ENCODE measurements at places on chromosomes 7 and 10.

DNA sequence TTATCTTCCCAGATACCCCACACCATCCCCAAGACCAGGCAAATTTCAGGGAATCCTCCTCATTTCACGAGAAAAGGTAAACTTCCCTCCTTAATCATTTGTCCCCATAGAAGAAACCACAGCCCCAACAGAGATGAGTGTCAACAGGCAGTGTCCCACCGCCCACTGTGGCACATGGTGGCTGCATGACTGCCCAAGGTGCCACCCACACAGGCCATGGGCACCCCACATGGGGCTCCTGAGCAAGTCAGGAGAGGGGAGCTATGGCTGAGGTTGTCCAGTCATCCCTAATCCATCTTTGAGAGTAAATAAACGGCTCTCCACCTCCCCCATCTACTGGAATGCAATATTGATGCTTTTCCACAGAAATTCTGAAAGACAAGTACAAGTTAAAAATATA lies 44.1 kb downstream of the ANTXRL start:
- DNase-seq = no peak

DNA sequence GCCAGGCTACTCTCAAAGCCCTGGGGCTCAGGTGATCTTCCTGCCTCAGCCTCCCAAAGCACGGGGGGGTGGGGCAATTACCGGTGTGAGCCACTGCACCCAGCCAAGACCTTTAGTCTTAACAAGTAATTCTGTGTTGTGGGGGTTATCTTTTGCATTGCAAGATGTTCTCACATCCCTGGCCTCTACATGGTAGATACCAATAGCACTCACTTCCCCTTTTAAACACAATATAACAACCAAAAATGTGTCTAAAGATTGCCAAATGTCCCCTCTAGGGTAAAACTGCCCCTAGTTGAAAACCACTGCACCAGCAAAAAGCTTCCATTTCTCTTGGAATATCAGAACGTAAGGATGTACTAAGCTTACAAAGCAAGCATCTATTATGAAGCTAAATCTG lies 225.0 kb downstream of the CTNNA3 start:
- no peak for DNase-seq

DNA sequence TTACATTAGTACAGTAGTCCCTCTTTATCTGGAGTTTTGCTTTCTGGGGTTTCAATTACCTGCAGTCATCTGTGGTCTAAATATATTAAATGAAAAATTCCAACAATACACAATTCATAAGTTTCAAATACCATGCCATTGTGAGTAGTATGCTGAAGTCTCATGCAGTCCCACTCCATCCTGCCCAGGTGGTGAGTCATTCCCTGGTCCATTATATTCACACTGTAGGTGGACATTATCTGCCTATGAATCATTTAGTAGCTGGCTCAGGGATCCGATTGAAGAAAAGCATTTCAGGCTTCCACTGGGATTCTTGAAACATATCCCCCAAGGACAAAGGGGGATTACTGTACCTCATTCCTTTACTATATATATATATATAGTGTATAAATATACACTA lies 298.2 kb upstream of the GALNT17 start:
- DNase-seq = no peak

DNA sequence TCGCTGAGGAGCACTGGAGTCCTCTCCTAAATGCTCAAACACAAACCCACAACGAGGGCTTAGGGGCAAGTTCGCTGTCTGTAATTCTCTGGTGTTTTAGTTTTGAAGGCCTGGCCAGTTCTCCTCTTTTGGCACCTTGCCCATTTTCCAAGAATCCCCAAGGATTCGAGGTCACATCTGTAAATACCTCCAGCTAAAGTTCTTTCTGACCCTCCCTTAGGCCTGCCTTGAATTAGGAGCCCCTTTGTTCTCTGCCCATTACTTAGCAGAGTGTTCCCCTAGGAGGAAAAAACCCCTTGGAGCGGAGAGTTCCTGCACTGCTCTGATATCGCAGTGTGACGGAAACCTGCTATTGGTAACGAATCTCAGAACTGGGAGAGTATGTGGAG lies 743 bp upstream of the PYROXD2 start:
- no peak for DNase-seq

GRCh38 chr10:47060356-47060755 lies 149.1 kb downstream of the PTPN20 start:
- DNase-seq = no peak

DNA sequence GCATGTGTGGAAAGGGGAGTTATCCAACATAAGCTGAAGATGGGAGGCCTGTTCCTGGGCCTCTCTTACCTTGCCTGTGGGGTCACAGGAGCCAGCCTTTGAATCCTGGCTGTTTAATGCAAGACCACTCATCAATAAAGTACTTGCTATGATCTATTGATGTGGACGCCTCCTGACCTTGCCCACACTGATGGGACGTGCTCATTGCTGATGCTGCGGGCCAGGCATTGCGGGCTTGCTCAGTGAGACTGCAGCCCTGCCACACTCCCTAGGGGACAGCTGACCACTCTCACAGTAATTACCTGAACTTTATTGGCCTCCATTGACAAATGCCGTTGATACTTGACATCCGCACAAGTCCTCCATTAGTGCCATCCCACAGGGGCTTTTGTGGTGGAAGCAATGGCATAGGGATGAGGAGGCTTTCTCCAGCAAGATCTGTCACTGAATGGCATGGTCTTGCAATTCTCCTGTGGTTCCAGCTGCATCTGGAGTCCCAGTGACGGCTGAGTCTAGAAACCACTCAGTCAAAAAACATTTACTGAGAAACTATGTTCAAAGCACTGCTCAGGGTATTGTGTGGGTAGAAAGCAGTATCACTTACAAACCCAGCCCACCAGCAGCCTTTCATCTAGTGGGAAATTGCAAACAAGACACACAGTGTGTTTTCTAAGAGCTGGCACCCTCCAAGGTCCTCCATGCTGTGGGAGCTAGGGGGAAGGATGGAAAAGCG lies 135.1 kb upstream of the YAE1 start:
- DNase-seq = no peak

- no peak for DNase-seq
These were observed 2.9 kb downstream of the IPMK start for GRCh38 chr10:58264780-58265179.

GRCh38 chr7:46143949-46144917 lies 223.2 kb upstream of the IGFBP3 start:
- no peak for DNase-seq

- no peak for DNase-seq
These were observed 162.2 kb downstream of the PFKFB3 start for GRCh38 chr10:6364893-6365292.

- DNase-seq = no peak
These were observed 59.9 kb downstream of the BMPER start for GRCh38 chr7:33965183-33965744.

GRCh38 chr10:73655990-73656298 lies at the start of gene SYNPO2L:
SYNPO2L (minus strand) TSS chr10:73656029; CDS start chr10:73655922, 107 bp downstream.
- DNase-seq = no peak

DNA sequence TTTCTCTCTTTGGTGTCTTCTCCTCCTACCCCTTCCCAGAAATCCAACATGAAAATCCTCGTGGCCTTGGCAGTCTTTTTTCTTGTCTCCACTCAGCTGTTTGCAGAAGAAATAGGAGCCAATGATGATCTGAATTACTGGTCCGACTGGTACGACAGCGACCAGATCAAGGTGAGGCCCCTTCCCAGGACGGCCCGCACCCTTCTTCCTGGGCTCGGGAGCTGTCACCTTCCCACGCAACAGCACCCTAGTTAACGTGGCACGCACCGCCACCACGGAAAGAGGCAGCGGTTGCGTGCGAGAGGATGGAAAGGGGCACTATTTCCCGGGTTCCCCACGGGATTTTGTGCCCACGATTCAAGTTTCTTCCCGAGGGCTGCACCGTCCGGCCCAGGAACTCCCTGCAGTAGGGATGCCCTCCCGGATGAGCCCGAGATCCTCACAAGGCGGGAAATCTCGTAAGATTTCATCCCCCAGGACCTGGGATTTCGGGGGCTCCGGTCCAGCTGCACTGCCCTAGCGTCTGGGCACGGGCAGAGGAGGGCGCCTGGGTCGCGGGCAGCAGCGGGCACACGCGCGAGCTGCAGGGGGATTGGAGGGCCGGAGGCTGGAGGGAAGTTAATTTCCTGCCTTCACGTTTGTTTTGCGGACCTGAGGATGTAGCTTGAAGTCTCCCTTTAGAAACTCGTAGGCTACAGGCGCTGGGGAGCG lies 834 bp downstream of the TAC1 start:
- no peak for DNase-seq

- DNase-seq = no peak
These were observed 872 bp downstream of the FAM131B start for GRCh38 chr7:143361552-143362130.

GRCh38 chr10:62007145-62007544 lies 105.6 kb downstream of the ARID5B start:
- DNase-seq = no peak

DNA sequence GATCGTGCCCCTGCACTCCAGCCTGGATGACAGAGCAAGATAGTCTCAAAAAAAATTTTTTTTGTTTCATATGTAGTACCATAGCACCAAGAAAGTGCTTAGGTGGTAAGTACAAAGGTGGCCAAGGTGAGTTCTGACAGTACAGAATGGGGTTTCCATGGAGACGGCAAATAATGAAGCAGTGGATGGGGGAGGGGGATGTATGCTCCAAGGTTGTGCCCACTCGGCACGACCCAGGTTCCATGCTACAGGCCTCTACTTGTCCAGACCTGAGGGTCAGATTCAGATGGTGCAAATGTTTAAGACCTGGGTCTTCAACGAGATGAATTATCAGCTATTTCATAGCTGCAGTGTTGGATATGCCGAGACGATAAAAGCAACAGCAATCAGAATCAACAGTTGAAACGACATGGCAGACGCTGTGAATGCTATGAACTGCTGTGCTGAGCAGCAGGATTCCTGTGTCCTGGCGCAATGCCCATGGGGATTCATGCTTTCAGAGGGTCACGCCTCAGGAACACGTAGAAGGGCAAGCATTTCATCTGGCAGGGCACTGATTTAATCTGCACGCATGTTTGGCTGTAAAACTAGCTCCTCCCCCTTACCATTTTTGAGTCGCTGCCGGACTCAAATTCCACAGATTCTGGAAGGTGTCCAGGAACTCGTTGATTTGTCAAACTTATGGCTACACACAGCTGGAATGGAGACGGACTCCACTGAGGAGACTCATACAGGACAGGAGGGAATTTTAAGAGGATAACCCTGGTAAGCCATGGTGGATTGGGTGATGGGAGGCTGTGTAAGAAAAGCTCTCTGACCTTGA lies 256.5 kb downstream of the FRMD4A start:
- DNase-seq = no peak

- no peak for DNase-seq
These were observed 1.5 kb downstream of the ITGB8 start for GRCh38 chr7:20331910-20332813.

DNA sequence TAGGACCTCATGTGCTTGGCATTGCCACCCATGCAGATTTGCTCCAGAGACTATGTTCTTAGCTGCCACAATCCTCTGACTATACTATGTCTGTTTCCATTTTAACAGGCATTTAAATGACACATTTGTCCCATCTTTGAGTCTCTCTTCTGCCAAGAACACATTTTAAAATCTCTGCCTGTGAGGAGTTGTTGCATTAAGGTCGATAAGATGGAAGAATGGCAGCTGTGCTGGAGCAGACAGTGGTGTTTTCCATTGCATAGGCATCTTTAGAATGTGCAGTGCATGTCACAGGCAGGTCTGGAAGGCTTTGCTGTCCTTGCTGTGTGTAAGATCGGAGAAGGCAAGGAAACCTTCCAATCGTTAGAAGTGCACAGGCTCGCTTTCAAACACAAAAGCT lies 70.9 kb upstream of the CELF2 start:
- no peak for DNase-seq

DNA sequence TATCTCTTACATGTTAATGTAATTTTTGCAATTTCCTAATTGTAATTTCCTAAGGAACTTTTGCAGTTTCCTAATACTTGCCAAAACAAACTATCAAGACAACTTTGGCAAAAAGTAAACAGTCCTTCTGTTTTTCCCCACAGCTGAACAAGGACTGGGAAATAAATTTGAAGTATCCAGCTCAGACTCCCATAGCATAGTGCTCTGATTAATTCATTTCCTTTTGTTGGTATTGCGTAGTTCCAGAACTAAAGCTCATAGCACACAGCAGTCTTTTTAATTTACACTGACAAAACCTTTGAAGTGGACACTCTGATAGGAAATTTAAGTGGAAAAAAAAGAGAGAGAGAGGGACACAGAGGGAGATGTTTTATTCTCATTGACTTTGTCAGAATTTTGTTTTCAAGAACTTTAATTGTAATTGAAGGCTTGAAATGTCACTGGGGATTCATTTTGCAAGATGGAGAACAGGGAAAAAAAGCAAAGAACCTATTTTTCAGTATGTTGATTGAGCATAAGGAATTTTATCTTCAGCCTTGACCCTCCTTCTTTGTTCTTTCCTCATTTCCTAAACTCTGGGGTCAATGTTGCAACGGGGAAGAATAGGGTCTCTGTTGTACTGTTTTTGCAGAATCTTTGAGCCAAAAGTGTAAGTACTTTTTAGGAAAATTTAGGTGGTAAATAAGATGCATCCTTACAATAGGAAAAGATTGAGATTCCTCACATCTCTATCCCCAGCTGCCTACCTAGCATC lies 232.2 kb upstream of the NPSR1 start:
- no peak for DNase-seq

DNA sequence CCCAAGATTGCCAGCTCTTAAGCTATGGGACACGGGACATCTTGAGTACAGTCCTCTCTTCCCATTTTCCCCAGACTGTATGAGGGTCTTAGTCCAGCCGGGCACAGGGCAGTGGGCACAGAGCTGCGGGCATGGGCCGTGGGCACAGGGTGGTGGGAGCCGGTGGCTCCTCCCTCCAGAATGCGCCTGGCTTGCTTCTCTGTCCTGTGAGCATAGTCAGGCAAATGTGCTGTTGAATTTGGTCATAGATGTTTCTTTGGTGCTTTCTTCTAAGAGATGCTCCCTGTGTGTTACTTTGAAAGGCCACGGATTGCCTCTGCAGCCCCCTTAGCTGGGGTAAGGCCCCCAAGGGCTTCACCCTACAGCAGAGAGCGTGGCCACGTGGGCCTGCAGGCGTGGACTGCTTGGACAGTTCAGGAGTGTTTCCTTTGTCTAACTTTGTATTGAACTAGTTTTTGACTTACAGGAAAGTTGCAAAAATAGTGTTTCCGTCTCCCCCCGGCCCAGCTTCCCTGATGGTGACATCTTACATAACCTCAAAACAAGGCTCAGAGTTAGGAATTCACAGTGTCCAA lies 24.7 kb downstream of the LRRC27 start:
- DNase-seq = no peak

GRCh38 chr7:27254625-27255024 lies 12.0 kb downstream of the EVX1 start:
- DNase-seq = no peak

- DNase-seq = no peak
These were observed 118.5 kb upstream of the CHST15 start for GRCh38 chr10:124211921-124212320.

GRCh38 chr10:69504576-69505250 lies 53.4 kb downstream of the TSPAN15 start:
- no peak for DNase-seq

DNA sequence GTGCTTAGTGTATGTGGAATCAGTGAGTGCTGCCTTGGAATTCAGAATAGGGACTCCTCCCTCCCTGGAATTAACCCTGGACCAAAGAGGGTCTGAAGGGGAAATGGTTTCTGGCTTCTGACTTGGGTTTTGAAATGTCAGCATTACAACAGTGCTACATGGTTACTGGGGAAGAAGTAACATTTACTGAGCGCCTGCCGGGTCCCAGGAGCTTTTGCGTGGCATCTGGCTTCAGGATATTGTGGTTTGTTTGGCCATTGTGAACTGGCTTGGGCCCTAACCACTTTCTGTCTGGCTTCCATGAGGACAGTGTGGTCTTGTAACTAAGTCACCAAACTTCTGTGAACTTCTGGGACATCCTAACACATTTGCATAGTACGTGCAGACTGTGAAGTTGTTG lies 21.3 kb downstream of the TSPAN15 start:
- DNase-seq = no peak
